Motor neuron (in vitro differentiated cells): ENCODE measurements at places on chromosomes 1 and 21. TPM values are rescaled to one million over a fixed set of nuclear protein-coding genes. Genes with fewer than 3 reads are reported as not detected.

C1orf167 gene
- 0.15 and 1.9 TPM in 2 replicates for total RNA-seq

FCRL1 gene
- 0.14 and 0.78 TPM in 2 replicates for total RNA-seq

RALGPS2 gene
- 1.5 and 2.5 TPM in 2 replicates for total RNA-seq

IFNLR1 gene
- 0.11 and 0.50 TPM in 2 replicates for total RNA-seq

UBE4B gene
- 55.3 and 57.8 TPM in 2 replicates for total RNA-seq

SELE gene
- total RNA-seq = not detected in 2 replicates

BMP8B gene
- 2.6 and 3.5 TPM in 2 replicates for total RNA-seq

OR2M3 gene
- total RNA-seq = 0.67 and 0.77 TPM in 2 replicates

CACHD1 gene
- 33.3 and 34.2 TPM in 2 replicates for total RNA-seq

PLCH2 gene
- total RNA-seq = 5.1 and 6.2 TPM in 2 replicates

KDF1 gene
- total RNA-seq = 0.23 and 0.33 TPM in 2 replicates

AJAP1 gene
- 2.8 and 3.4 TPM in 2 replicates for total RNA-seq

APCS gene
- not detected in 2 replicates for total RNA-seq

PLA2G2A gene
- total RNA-seq = 0.41 and 1.2 TPM in 2 replicates

JAM2 gene
- 24.3 and 24.5 TPM in 2 replicates for total RNA-seq

DNASE2B gene
- not detected in 2 replicates for total RNA-seq

CELSR2 gene
- 83.1 and 90.9 TPM in 2 replicates for total RNA-seq

MYBPHL gene
- total RNA-seq = not detected in 2 replicates

NEXN gene
- total RNA-seq = 7.1 and 7.5 TPM in 2 replicates

CAPZB gene
- 91.2 and 122 TPM in 2 replicates for total RNA-seq

ATF3 gene
- 38.1 and 38.6 TPM in 2 replicates for total RNA-seq

TMEM53 gene
- 10.8 and 11.4 TPM in 2 replicates for total RNA-seq

CDK18 gene
- total RNA-seq = 2.8 and 4.8 TPM in 2 replicates

KPRP gene
- 0.31 and 2.3 TPM in 2 replicates for total RNA-seq

KRTAP13-2 gene
- total RNA-seq = 0.69 TPM in 1 of 2 replicates, not detected in the other

DPH2 gene
- 40.3 and 43.0 TPM in 2 replicates for total RNA-seq

PRDM16 gene
- 0.43 and 0.97 TPM in 2 replicates for total RNA-seq

ADAM30 gene
- 0.15 and 0.21 TPM in 2 replicates for total RNA-seq

PCAT6 gene
- total RNA-seq = 6.7 and 9.4 TPM in 2 replicates

LMOD1 gene
- 1.0 and 1.4 TPM in 2 replicates for total RNA-seq

HCRTR1 gene
- total RNA-seq = 0.19 and 0.39 TPM in 2 replicates

TPTE gene
- not detected in 2 replicates for total RNA-seq

TAL1 gene
- total RNA-seq = 0.38 and 2.8 TPM in 2 replicates

RNASEL gene
- 4.4 and 4.6 TPM in 2 replicates for total RNA-seq

KCTD3 gene
- total RNA-seq = 11.5 and 14.5 TPM in 2 replicates

KRTAP21-2 gene
- not detected in 2 replicates for total RNA-seq

TCHH gene
- total RNA-seq = 0.22 and 0.63 TPM in 2 replicates

MYOM3 gene
- 0.18 and 1.6 TPM in 2 replicates for total RNA-seq

GJB4 gene
- 0.38 TPM in 1 of 2 replicates, not detected in the other for total RNA-seq

TNFRSF18 gene
- total RNA-seq = 0.24 TPM in 1 of 2 replicates, not detected in the other

FAM72A gene
- total RNA-seq = 1.8 TPM in 2 replicates

GRHL3 gene
- total RNA-seq = 0.05 and 0.19 TPM in 2 replicates

DENND2D gene
- total RNA-seq = 23.4 and 27.6 TPM in 2 replicates

PLA2G5 gene
- total RNA-seq = 1.4 TPM in 1 of 2 replicates, not detected in the other

CLCA4 gene
- not detected in 2 replicates for total RNA-seq

UBASH3A gene
- total RNA-seq = 0.19 TPM in 1 of 2 replicates, not detected in the other

CA6 gene
- total RNA-seq = 0.39 TPM in 1 of 2 replicates, not detected in the other

ZFP69 gene
- 4.7 and 4.8 TPM in 2 replicates for total RNA-seq

AADACL3 gene
- 0.38 and 0.49 TPM in 2 replicates for total RNA-seq

SPATA17 gene
- 7.2 and 8.3 TPM in 2 replicates for total RNA-seq

FCRL3 gene
- total RNA-seq = 1.2 and 1.6 TPM in 2 replicates

ATP8B2 gene
- total RNA-seq = 47.2 and 65.4 TPM in 2 replicates

GBP6 gene
- not detected in 2 replicates for total RNA-seq

IVL gene
- 0.90 and 1.1 TPM in 2 replicates for total RNA-seq

DONSON gene
- 30.4 and 30.5 TPM in 2 replicates for total RNA-seq

TIMM17A gene
- 73.3 and 73.9 TPM in 2 replicates for total RNA-seq

C1orf116 gene
- 0.23 and 0.25 TPM in 2 replicates for total RNA-seq

C4BPA gene
- not detected in 2 replicates for total RNA-seq
